HTR-8/SVneo (cell line): ENCODE measurements at places on chromosomes 1 and 21.
A peak's percentile ranks its signal among the peaks of the same experiment; 100 is the strongest.

- no peak for DNase-seq
Measured at GRCh38 chr21:32962268-32962667, 63.5 kb upstream of the OLIG2 start.

DNA sequence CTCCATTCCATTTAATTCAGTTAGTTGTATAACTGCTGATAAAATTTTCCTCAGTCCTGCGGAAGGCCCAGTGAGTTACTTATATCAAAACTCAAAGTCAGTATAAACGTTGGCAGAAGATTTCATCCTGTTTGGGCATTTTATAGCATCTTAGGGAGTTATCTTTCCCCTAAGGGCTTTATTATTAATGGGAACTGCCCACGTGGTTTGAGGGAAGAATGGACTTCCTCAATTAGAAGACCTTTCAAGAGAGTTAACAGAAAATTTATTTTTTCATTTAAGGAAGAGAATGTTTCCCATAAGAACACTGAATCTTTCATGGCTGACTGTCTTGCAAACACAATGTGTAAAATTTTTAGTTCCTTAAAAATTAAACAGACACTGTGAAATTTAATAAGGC, 400.1 kb downstream of the NEGR1 start:
- no peak for DNase-seq

DNA sequence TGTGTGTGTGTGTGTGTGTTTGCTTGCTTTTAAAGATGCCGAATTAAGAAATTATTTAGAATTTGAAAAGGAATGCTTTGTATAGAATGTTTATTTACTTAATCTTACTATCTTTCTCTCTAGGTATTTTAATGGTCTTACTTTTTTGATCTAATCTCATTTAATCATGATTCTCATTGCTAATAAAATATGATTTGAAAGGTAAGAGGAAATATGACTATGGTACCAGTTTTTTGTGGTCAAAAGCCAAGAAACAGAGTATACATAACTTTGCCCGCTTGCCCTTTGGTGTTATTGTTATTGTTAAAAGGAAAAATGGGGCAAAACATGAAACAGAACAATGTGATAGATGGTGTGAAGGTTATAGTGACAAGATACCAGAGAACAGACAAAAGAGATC, 74.6 kb downstream of the RPS6KC1 start:
- no peak for DNase-seq

DNA sequence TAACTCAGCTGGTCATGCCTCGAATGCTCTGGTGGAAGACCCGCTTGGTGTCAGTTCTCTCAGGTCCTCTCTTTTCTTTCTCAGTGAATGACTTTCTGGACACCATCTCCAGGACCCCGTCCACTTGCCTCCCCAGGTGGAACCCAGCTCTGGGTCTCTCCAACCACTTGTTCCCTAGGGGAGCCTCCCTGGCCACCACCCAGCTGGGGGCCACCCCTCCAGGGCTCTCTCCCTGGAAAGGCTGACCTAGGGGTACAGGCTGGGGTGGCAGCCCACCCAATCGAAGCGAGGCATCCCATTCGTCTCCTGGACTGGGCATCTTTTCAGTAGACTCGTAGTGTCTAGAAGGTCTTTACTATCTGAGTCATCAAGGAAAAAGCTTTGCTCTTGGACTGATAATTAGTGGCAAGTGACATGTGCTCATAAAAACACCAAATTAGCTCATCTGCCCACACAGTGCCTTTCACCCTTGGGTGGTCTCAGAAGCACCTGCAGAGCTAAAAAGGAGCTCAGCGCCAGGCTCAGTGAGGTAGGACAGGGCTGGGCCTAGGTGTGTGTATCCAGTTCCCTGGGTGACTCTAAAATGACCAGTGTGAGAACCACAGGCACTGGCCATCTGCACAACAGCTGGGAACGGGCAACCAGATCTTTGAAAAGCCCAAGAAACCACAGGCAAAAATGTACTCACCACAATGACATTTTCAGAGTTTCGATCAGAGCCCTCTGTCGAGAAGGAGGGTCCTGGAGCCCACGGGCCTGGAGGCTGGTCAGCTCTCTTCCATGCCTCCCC, 2.4 kb upstream of the PDXK start:
- DNase-seq, result no peak

- DNase-seq, result no peak
Measured at GRCh38 chr1:246091477-246091876, 415.6 kb downstream of the SMYD3 start.

- DNase-seq, result no peak
Measured at GRCh38 chr1:177210071-177210470, 39.3 kb downstream of the BRINP2 start.

DNA sequence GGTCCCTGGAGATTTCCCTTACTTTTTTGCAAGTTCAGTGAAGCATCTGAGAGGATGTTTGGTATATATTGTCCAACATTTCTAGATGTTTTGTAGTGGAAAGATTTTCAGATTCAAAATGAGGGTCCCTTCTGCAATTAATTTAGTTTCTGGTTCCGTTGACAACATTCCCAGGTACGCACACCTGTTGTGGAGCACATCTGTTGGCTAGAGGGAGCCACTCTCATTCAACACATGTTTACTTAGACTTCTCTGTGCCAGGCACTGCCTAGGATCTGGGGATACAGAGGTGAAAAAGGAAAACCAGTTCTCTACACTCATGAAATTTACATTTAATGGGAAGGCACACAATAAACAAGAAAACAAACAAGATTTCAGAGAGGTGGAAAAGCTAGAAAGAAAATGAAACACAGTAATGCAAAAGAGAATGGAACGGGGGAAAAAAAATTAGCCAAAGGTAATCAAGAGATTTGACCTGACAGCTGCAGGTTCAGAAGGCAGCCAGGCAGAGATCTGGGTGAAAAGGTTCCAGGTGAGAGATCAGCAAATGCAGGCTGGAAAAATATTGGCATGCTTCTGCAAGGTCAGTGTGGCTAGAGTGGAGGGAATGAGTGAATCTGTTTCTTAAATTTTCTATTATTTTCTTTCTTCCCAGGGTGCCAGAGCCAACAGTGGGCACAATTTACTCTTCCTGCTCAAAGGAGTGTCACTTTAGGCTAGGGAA, 48.4 kb upstream of the KAZN start:
- no peak for DNase-seq

- DNase-seq, result no peak
Measured at GRCh38 chr1:89724369-89725010, 91.6 kb downstream of the LRRC8C start.

GRCh38 chr1:12609469-12610003, 8.5 kb downstream of the DHRS3 start:
- no peak for DNase-seq

- no peak for DNase-seq
Measured at GRCh38 chr1:205630241-205630640, 1.6 kb downstream of the ELK4 start.

- no peak for DNase-seq
Measured at GRCh38 chr1:57277681-57278080, 146.2 kb downstream of the DAB1 start.

GRCh38 chr1:226739696-226740065, 599 bp upstream of the ITPKB start:
- no peak for DNase-seq

DNA sequence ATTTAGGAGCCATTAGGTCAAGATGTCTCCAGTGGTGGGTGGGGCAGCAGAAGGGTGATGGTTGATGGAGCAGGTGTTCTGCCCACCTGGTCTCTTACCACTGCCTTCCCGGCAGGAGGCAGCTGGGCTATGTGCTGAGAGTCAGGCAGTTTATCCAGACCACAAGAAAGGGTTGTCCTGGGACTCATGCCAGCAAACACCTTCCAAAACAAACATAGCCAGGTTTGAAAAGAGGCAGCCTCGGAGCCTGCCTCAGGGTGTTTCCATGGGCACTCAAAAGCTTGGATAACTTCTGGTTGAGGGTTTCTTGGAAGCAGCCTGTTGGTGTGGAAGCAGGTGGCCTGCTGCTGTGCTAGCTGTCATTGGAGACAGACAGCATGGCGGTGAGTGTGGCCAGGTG, 187.2 kb downstream of the PCP4 start:
- no peak for DNase-seq

- no peak for DNase-seq
Measured at GRCh38 chr1:203325418-203326091, 20.2 kb downstream of the BTG2 start.

DNA sequence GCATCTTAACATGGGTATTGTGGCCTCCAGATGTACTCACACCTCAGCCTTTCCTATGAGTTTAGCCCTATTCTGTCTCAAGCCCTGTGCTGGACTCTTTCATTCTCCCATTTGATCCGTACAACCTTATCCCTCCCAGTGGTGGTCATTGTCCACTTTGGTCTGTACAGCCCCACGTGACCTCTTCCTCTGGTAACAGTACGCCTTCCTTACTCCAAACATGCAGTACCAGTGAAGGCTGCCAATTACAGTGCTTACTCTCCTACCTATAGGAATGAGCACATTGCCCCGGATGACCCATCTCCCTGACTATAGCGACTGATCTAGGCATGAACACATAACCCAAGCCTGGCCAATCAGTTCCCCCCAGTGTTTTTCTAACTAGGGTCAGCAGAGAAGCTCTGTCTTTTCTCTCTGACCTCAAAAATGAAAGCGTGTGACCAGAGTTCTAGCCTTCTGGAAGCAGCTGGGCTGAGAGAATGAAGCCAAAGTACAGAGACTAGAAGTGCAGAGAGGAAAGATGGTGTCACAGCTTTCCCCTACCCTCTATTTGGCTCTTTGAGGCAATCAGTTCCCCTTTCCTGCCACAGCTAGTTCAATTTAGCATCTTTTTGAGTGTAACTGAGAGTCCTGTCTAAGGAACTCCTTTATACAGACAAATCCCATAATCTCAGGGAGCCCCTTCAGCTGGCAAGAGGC, 9.9 kb upstream of the QSOX1 start:
- DNase-seq, result no peak

DNA sequence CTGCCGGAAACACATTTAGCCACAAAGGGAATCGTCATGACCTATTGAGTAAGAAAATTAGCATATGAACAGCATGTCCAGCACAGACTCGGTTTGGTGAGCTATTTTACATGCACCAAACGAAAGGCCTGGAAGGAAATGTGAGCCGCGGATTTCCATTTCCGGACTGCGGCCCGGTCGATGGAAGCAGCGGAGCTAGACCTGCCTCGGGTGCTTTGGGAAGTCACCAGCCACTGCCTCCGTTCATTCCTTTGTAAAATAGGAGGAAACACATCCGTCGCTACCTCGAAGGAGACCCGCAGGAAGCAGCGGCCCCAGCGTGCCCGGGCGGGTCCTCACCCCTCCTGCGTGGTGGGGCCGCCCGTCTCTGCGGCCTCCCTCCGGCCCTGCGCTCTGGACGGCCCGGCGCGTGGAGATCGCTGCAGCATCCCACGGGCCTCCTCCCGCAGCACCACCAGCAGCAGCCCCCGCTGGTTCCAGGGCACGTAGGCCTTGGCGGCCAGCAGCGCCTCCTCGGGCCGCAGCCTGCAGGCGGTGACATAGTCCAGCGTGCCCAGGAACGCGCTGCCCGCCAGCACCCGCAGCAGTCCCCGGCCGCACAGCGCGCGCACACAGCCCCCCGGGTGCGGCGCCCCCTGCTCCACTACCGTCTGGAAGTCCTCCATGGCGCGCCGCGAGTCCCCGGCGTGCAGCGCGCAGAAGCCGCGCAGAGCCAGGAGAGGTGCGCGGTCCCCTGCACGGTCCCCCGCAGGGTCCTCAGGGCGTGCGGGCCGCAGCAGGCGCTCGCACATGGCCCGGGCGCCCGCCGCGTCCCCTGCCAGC, 12.1 kb downstream of the TTC34 start:
- DNase-seq, result no peak

GRCh38 chr1:220943319-220943996, 64.2 kb downstream of the HLX start:
- DNase-seq, result no peak

DNA sequence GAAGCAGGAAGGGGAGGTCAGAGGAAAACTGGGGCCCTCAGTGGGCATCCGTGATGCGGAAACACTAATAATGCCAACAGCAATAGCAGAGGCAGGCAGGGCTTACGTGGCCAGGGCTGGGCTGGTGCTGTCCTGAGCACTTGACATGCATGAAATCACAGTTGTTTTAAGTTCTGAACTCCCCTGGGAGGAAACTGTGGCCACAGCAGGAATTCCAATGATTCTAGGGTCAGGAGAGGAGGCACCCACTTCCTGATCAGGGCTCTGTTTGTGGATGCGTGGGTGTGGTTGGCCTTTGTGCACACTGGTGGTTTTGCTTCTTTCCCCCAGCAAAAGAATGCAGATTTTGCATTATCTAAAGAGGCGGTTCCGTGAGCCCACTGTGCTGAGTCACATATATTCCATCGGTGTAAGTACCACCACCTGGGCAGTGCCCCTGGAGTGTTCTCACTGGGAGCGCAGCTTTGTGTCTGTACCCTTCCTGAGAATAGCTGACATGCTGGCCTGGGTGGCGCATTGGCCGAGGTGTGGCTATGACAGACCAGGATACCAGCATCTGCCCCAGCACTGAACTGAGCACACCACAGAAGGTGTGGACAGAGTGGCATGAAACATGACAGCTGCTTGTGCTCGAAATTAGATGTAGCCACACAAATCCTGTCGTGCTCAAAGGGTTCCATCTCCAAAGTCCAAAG, 71.0 kb downstream of the PDE9A start:
- DNase-seq, result peak; percentile 85

DNA sequence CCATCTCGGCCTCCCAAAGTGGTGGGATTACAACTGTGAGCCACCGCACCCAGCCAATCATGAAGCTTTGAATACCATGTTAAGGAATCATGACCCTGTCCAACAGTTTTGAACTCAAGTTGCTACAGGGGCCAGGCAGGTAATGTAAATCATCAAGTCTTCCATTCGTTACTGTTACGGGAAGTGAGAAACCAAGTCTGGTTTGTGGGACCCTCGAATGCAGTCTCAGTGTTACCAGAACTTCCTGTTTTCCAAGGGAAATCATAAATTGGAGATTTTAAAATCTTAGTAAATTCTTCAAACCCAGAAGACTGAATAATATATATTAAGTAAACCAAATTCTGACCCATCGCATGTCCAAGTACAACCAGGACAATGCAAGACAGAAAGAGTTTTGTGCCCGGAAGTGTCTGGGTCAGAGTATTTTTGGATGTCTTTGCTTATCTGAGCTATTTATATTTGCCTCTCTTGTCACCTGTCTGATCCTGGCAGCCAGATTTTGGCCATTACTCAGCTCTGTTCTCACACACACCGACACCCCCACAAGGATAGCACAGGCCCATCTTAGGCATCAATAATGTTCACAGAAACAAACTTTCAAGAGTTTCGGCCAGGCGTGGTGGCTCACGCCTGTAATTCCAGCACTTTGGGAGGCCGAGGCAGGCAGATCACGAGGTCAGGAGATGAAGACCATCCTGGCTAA, 8.8 kb downstream of the ATP5IF1 start:
- no peak for DNase-seq

DNA sequence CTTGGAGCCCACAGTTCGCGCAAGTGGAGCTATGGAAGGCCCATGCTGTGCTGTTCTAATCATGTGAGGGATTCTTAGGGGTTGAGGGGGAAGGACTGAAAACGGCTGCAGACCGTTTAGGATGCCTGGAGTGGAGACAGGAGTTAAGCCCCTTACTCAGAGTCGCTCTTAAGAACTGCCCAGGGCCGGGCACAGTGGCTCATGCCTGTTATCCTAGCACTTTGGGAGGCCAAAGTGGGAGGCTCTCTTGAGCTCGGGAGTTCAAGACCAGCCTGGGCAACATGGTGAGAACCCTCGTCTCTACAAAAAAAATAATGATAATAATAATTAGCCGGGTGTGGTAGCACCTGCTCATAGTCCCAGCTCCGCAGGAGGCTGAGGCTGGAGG, 1.1 kb downstream of the ZNF672 start:
- no peak for DNase-seq

- DNase-seq, result no peak
Measured at GRCh38 chr1:207822602-207823451, 71.0 kb downstream of the CD46 start.
